ENCODE measurements at places on chromosomes 3 and 15.

- DNase-seq, result no peak
These were observed 164.3 kb downstream of the LRRK1 start for GRCh38 chr15:101083336-101084045.

DNA sequence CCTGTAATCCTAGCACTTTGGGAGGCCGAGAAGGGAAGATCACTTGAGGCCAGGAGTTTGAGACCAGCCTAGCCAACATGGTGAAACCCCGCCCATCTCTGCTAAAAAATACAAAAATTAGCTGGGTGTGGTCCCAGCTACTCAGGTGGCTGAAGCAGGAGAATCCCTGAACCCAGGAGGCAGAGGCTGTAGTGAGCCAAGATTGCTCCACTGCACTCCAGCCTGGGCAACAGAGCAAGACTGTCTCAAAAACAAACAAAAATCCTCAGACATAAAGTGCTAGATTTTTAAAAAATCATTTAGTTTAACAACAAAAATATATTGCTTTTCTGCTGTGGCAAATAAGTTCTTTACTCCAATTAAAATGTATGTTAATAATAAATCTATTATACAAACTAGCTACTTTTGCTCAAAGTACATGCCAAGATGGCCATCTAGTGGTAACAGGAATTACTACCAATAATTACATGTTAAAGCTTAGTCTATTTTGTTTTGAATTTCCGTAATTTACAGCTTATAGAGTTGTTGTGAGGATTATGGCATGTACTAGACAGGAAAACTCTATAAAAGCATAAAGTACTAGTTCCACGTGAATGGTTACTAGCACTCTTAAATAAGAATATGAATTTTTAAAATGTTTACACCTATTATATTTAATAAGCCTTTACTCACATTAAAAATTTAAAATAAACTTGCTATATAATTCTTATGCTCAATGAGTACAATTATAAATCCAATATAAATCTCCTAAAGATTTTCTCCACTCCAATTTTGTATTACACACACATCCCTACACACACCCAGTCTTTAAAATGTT lies 39.0 kb downstream of the GABPB1 start:
- no peak for DNase-seq

- no peak for DNase-seq
These were observed 1085.2 kb downstream of the NSUN3 start for GRCh38 chr3:95148107-95148506.

DNA sequence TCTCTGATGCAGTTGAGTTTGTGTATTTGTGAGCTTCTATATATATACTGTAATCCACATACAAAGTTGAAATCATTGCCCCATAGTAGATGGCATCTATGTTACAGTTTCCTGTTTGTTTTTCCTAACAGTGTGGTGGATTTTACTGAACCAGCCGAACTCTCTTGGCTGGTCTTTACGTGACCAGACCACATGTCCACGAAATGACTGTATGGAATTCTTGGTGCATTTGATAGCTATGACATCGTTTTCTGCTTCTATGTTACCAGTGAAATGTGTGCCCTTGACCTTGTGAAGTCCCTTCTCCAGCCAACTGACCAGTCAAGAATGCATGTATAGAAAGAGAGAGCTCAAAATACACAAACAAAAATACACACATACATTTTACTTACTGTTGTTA lies 1.8 kb downstream of the KCNMB2 start:
- no peak for DNase-seq

DNA sequence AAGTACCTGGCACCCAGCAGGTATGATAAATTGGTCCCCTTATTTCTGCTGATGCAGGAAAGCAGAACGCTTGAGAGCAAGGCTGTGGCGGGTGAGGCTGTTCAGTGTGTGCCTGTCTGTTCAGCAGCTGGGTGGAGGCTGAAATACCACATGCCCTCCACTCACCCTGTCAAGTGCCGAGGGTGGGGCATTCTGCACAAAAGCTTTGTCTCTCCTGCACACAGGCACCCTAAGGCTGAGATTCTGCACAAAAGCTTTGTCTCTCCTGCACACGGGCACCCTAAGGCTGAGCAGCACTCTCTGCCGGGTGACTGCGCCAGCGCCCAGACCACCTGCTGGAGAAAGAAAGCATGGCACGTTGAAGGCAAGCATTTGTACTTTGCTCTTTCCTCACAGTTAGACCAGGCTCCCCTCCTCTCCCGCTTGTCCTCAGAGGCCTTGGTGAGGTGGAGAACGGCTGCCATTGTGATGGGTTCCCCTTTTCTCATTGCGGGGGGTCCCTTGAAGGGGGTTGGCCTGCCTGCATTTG lies 97.5 kb downstream of the BDH1 start:
- no peak for DNase-seq

DNA sequence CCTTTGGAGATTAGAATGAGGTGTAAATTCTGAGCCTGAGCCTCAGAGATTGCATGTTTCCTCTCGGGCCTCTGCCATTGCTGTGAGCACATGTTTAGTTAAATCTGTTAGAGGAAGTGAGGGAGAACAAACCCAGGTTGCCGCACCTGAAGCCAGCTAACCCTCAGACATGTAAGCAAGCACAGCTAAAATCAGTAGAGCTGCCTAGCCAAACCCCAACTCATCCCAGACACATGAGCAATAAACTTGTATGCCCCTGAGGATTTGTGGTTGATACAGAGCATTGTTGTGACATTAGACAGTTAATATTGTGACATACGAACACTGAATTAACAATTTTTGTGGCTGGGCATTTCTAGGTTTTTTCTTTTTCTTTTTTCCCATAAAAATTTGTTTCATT lies 41.9 kb downstream of the NMD3 start:
- DNase-seq, result no peak

GRCh38 chr3:127425505-127426443 lies 137.9 kb upstream of the PRR20G start:
- DNase-seq, result no peak

- no peak for DNase-seq
These were observed 15.8 kb downstream of the NPTN start for GRCh38 chr15:73617301-73617831.

- DNase-seq, result no peak
These were observed 88.2 kb downstream of the GPR156 start for GRCh38 chr3:120196812-120197211.

DNA sequence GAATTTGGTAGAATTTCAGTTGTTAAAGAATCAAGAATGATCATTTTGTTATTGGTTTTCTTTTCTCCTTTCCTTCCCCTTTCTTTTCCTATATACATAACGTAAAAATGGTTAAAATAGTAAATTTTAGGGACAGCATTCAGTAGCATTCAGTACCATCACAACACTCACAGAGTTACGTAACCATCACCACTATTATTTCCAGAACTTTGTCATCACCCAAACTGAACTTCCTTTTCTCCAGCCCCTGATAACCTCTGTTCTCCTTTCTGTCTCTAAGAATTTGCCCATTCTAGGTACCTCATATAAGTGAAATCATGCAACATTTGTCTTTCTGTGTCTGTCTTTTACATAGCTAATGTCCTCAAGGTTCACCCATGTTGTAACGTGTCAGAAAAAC lies 165.3 kb downstream of the AKAP13 start:
- no peak for DNase-seq

- DNase-seq, result no peak
These were observed 783.3 kb downstream of the ZPLD1 start for GRCh38 chr3:103218146-103218545.

GRCh38 chr3:195302431-195302830 lies 31.5 kb upstream of the XXYLT1 start:
- no peak for DNase-seq

DNA sequence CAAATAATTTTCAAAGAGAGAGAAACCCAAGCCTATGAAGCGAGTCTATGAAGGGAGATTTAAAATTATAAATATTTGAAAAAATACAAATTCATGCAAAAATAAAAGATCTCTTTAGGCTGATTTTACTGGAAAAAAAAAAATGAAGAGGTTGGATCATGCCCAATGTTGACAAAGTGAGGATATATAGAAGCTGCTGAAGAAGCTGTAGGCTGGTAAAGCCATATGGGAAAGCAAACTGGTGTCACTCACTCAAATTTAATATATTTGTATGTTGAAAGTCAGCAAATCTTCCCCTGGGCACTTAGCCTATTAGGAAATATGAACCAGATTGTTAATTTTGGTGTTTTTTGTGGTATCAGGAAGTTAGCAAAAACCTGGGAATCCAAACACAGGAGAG lies 61.8 kb upstream of the BCHE start:
- DNase-seq, result no peak

- DNase-seq, result peak; percentile 49
These were observed 165.3 kb upstream of the BHLHE40 start for GRCh38 chr3:4813909-4814304.

DNA sequence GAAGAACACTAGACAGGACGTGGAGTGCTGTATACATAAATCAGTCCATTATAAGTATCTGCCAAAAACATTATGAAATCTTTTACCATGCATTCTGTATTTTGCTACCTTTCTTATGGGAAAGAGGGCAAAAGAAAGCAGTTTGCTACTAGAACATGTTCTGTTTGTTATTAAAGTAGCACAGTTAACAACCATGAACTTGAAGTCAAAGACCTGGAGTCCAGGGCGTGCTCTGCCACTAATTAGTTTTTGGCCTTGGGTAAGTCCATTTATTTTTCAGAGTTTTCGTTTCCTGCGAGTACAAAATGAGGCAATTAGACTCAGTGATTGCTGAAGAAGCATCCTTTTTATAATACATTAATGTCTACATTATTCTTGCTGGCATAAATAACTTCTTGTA lies 143.3 kb upstream of the AGTR1 start:
- DNase-seq, result no peak

GRCh38 chr3:117526470-117527079 lies 817.0 kb downstream of the TUSC7 start:
- no peak for DNase-seq

GRCh38 chr3:72234391-72234790 lies 449.4 kb upstream of the PROK2 start:
- DNase-seq, result no peak

- DNase-seq, result no peak
These were observed 5.2 kb downstream of the TPRA1 start for GRCh38 chr3:127585163-127585812.

DNA sequence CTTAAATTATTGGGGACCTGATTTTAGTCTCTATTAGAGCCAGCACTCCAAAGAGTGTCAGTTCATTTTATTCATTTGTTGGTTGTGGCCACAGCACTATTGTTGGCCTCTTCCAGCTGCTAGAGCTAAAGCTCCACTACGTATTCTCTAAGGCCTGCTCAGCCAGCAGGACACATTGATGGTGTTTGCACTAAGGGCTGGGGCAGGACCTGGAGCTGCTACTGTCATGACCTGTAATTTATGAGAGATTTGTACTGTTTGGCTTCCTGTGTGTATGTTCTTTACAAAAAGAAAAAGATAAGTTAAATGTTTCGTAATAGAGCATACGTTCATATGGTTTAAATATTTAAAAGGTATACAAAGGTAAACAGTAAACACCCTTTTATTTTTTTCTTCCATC lies 8.1 kb downstream of the GFM1 start:
- DNase-seq, result no peak

GRCh38 chr3:104629038-104629437 lies 737.7 kb upstream of the ALCAM start:
- DNase-seq, result no peak

DNA sequence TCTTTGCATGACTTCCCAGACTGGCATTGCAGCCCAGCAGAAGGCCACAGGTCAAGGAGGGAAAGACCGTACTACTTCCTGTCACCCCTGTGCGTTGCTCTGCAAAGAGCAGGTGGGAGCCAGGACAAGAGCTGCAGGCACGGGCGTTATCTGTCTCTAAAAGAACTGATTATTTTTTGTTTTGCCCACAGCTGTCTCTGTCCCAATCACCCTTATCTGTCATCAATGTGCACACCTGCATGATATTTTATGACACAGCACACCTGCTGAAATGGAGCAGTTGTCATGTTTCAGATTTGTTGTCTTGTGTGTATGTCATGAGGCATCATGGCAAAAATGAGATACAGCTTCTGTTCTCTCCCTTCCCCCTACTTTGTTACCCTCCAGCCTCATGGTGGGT lies 58.8 kb downstream of the SLCO3A1 start:
- no peak for DNase-seq

DNA sequence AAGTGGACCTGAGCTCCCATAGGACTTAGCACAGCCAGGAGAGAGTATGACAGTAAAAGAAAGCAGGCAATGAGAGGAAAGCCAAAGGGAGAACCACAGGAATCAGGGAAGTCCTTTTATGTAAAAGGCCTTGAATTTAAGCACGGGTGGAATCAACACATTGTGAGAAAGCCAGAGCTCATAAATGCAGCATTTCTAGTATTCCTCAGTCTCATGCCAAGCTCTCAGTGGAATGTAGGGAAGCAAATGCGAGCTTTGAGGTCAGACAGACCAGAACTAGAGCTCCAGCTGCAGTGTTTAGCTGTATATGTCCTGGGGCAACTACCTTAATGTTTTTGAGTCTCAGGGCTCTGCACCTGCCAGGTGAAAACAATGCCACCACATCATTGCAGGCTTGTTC lies 132.1 kb upstream of the TRIM42 start:
- no peak for DNase-seq

DNA sequence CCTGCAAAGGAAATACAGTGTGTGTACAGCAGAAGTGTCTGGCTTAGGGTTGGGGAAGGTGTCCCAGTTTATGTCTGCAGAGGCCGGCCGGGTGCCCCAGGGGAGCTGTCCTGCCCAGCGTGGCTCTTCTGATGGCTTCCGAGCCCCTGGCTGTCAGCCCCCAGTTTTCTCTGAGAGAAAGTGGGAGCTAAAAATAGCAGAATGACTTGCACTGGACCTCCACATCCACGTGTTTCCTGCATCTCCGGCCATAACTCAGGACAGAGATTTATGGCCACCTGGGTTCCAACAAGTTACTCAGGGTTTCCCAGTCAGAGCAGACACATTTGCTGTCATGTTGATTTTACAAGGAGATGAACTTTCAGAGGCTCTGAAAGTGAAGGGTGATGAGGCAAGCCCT lies 192.0 kb downstream of the ATP10A start:
- no peak for DNase-seq

DNA sequence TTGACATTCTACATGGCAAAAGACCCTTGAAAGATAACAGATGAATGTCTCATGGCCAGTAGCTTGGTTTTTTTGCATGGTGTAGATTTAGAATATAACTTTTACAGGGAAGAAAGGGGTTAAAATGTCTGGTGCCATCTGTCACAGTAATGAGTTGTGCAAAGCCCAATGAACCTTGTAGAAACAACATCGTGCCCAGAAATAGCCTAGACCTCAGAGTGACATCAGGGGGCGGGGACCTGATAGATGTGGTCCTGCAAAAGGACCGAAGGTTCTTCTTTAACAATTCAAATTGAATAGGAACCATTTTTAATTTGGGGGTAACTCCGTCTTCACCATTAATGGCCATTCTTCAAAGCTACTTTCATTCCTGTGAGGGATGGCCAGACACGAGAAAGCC lies 254.1 kb upstream of the CTDSPL start:
- DNase-seq, result no peak

DNA sequence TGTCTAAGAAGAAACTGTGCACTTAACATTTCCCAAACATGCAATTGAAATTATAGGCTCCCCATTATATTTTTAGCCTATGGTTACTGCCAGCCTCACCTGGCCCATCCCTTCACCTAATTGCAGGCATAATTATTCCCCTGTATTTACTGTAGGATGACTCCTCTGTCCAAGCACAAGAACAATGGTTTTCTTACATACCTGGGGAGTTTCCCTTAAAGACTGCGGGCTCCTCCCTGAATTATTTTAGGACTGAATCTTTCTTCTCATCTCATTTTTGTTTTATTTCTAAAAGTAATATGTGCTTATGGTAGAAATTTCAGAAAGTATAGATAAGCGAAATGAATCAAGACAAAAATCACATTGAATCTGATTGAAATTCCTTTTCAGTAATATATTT lies 11.4 kb downstream of the TM4SF1 start:
- no peak for DNase-seq

Measured in K562 (cell line).